Inflammatory macrophage treated with lipopolysaccharide for 1 hour (primary cell): ENCODE measurements at places on chromosomes 1 and 21.
A peak's percentile ranks its signal among the peaks of the same experiment; 100 is the strongest.

- DNase-seq, result no peak
Observed at GRCh38 chr1:83102630-83103071, 896.3 kb downstream of the TTLL7 start.

DNA sequence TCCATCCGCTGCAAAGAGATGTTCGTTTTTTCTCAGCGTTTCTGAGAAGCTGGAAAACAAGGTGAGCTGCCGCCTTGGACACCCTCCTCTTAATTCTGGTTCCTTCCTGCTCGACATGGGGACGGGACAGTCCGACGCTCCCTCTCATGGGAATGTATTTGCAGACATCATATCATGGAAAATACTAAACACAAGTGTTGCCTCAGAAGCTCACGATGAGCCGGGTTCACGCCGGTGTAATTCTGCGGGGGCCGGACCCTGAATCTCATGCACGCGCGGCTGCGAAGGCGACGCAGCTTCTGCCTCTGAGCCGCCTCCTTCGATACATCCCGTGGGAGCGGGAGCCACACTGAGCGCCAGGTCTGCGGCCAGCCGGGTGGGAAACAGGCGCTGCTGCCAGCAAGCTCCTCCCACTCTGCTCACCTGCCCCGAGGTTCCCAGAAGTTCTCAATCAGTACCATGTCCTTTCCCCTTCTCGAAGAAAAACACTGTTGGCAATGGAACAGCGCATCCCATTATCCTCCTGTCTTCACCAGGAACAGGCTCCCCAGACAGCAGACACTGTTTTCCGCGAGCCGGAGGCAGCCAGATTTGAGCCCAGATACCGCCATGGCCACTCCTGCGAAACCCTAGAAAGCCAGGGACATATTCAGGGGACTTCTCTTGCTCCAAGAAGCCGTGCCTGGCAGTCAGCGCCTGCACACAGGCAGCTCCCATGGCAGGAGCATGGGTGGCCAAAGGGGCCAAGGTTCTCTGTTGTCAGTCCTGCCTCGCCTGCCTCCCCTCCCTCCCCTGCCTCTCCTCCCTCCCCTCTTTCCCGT lies 98.0 kb downstream of the WDR4 start:
- no peak for DNase-seq

- no peak for DNase-seq
Observed at GRCh38 chr1:51924455-51924854, 45.9 kb upstream of the NRDC start.

DNA sequence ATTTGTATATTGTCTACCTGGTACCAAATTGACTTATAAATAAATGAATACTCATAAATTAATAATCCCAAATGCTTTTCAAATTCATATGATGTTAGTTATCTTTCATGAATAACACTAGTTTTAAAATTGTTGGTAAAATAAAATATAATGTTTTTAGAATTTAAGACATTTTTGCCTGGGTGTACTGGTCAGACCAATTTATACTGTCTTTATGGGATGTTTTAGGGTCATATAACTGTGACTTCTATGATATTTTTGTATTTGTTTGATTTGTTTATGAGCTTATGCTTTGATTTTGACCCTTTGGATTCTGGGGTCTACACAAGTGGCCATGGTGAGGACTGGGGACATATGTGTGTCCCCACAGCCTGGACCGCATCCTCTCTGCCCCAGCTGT lies 54.1 kb upstream of the KLHDC7A start:
- DNase-seq, result no peak

GRCh38 chr21:33762803-33763581 lies 120.7 kb downstream of the ITSN1 start:
- no peak for DNase-seq

GRCh38 chr1:56585985-56586384 lies 6.6 kb upstream of the PLPP3 start:
- DNase-seq, result no peak

GRCh38 chr1:246891105-246891504 lies 40.6 kb downstream of the AHCTF1 start:
- no peak for DNase-seq

- DNase-seq, result peak; percentile 88
Observed at GRCh38 chr1:184160236-184160635, 108.7 kb downstream of the TSEN15 start.

- no peak for DNase-seq
Observed at GRCh38 chr1:8023287-8023994, 2.7 kb downstream of the ERRFI1 start.

DNA sequence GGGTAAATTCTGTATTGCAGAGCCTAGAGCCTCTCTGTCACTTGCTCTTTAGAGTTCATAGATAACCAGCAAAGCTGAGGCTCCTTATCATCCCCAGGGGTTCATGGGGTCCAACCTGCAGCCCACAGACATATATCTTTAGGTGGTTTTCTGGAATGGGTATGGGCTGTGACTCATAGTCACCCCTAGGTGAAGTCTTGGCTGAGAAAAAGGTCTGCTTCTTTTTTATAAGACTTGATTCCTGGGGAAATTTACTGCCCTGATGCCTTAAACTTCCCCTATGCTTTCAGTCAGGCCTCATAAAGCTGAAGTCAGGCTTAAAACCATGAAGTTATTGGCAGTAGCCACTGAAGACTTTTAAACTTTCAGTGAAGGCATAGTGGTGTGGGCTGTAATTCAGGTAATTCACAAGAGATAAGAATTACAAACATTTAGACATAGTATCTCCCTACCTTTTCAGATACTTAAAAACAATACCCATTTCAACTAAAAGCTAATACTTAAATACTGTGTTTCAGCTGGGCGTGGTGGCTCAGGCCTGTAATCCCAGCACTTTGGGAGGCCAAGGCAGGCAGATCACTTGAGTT lies 46.8 kb downstream of the MACO1 start:
- DNase-seq, result no peak

- DNase-seq, result peak; percentile 66
Observed at GRCh38 chr1:215146240-215146975, 63.9 kb downstream of the KCNK2 start.

- DNase-seq, result no peak
Observed at GRCh38 chr1:218165701-218166114, 119.4 kb upstream of the RRP15 start.
